ENCODE measurements at places on chromosomes 3 and 15.

- no peak for DNase-seq
Observed at GRCh38 chr3:83250613-83251012, 1489.2 kb upstream of the GBE1 start.

DNA sequence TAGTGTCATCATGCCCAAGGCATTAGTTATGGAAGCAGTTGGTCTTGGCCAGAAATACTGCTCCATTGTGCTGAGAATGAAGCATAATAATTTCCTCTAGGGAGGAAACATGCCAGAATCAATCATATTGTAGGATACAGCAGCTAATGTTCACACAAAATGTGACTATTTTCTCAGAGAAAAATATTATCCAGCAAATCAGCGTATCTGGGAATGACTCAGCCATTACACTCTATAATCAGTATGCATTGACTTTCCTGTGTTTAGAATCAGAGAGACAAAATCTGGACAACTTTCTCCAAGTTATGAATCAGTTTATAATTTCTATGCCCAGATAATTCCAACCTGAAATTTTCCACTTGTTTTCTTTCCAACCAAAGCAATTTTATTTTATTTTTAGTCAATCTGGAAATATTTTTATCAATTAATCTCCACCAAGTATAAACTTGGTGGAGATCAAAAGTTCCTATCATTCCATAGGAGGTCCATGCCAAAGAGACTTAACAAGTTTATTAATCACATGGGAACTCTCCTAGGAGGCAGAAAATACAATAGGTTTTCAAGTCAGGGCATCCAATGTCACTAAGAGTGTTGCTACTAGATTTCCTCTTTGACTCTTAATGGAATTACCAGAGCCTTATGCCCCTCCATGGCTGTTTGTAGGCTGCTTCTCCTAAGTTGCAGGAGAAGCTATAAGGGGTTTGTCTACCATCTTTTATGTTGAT, 36.4 kb downstream of the SUCNR1 start:
- no peak for DNase-seq

- no peak for DNase-seq
Observed at GRCh38 chr3:58180099-58180880, 30.5 kb downstream of the DNASE1L3 start.

DNA sequence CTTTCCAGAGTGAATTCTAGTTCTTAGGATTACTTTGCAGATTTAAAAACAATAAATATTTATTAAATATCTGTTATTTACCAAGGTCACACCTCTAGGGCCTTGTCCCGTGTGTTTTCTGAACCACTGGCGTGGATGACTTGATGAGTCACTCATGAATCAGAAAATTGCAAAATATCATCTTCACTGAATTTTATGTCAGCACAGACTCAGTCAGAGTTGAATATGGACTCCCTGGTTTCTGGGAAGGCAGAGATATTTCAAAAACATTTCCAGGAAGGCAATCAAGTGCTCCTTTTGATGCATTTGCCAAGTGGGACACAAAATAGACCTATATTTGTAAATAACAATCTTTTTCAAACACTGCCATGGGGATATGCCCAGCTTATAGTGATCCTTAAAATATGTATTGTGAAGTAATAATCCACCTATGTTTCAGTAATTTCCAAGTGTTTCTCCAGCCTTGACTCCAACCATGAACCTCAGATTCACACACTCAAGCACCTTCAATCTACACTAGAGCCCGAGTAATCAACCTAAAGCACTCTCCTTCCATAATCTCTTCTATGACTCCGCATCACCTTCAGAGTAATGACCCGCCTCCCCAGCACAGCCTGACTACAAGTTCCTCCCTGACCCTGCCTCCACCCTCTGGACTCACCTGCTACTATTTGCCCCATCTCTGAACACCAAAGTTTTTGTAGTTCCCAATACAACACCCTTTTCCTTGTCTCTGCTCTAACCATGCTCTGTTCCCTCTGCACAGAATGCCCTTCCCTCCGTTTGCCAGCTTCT, 24.3 kb downstream of the DPH3 start:
- DNase-seq, result no peak

GRCh38 chr15:67914537-67915460, 75.0 kb upstream of the RNU6-1 start:
- peak; percentile 34 for DNase-seq

DNA sequence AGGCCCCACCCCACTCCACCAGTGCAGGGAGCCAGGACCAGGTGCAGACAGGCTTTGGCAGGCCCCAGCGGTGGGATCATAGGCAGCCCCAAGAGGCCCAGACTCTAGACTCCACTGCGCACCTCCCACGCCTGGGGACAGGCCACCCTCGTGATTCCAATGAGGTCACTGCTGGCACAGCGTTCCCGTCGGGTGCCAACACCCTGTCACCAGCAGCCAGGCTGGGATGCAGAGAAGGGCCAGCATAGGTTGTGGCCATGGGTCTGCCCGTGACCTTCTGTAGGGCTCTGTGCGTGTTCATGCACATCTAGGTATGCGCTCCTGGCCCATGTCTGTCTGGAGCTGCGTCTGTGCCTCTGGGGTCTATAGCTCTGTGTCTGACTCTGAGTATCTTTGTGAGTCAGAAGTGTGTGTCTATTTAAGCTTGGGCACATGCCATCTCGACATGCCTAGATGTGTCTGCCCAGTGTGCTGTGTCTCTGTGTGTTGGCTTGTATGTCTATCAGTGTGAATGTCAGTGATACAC, 13.0 kb downstream of the VIPR1 start:
- no peak for DNase-seq

DNA sequence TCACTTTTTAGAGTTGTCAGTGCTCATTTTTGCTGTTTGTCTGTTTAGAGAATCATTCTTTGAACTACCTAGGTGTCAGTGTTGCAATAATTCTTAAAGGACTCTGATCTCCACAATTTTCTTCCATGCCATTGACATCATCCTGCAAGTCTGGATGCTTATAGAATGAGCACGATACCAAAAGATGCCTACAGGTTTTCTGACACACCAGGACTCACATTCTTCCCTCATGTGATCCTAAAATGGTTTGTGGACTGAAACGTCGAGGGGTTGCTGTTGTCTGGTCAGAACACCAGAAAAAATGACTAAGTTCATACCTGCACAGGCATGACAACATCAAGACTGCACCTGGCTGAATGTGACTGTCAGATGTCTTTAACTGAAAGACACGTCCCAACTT, 95.9 kb downstream of the SEMA5B start:
- no peak for DNase-seq

DNA sequence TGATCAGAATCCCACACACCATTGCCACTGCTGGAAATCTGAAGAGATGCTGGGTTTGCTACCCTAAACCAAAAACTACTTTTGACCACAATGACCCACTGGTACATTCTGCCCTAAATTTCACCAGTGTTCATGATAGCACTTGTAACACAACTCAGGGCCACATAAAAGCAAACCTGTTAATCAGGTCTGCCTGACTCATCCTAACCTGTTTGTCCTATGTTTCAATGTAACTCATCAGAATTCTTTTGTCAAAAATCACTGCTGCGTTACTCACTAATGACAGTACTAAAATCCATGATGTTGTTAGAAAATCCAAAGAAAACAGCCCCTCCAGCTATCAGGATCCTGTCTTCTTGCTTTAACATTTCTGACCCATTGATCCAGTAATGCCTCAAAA, 55.6 kb upstream of the XCR1 start:
- no peak for DNase-seq

DNA sequence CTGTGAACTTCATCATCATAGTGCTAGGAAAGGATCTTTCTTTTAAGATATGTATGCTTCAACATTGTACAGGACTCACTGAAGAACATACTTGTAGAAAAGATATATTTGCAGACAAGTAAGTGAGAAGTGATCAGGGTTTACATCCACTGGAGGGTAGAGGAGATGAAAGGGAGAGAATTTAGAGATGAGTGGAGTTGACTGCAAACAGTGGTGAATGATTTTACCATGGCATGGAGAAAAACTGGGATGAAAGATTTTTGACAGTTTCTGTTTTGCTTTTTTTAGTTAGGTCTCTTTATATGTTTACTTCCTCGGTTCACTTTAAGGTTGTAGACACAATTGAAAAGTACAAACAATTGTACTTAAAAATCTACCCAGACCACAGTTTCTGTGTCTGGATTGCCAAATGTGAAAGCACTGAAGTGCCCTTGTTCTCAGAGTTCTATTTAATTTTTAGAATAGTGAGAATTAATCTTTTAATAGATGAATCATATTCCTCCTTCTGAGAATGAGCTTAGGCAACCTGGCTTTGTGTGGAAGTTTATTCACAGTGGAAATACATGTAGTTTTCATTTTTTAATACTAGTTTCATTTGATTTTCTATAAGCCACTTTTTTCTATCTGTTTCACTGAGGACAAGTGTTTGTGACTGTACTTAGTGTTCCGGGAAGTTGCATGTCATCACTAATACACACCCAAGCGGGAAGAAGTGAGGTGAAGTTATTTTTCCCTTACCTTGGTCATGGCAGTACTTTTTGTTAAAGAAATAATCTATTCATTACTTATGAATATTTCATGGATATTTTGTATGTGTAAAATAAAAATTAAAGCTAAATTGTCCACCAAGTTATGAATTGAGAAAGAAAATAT, 1.8 kb upstream of the GPR171 start:
- DNase-seq, result no peak

DNA sequence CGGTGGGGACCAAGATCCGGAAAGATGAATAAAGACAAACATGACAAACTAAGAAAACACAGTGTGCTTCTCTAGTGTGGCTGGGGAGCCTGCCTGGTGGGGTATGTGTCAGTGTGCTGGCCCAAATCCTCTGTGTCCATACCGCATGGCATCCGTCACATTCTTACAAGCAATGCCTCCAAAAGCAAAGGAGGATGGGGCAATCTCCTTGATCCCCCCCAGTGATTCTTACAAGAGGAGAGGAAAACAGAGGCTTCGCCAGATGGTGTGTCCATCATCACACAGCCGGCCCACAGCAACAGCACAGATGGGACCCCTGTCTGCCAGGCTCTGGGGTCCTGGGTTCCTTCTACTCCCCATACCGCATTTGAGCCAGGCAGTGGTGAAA, 558 bp upstream of the IL17RC start:
- no peak for DNase-seq

- no peak for DNase-seq
Observed at GRCh38 chr15:68040144-68040543, 14.0 kb upstream of the PIAS1 start.

DNA sequence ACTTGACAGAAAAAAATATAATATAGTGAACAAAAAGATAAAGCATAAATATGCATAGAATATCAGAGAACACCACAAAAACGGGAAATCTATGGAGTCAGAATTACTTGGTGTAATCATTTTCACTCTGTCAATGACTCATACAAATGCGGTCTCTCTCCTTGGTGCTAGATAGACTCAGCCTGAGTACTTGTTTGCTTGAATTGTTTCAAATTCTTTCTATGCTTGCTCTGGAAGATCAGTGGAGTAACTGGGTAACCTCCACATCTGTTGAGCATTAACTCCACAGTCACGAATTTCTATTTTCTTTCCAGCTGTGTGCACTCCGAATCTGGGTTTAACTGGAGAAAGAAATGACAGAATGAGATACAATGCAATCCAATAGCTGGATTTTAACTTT, 760.4 kb downstream of the ZPLD1 start:
- DNase-seq, result no peak

DNA sequence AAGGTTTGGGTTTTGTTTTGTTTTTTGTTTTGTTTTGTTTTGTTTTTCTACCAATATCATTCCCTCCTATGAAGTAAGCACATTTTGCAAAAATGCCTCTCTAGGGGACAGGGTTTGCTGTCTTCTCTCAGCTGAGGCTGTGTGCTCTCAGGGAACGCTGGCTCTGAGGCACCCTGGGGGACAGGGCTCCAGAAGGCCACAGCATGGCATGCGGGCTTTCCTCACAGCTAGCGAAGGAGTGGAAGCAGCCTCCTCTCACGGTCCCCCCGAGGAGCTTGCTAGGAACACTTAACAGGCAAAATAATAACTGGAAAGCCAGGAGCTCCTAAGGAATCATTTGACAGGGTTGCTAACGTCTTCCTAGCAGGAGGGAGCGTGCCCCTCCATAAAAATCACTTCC, 227.7 kb upstream of the ST8SIA2 start:
- no peak for DNase-seq

GRCh38 chr15:64747578-64747977, 27.8 kb downstream of the RBPMS2 start:
- no peak for DNase-seq

DNA sequence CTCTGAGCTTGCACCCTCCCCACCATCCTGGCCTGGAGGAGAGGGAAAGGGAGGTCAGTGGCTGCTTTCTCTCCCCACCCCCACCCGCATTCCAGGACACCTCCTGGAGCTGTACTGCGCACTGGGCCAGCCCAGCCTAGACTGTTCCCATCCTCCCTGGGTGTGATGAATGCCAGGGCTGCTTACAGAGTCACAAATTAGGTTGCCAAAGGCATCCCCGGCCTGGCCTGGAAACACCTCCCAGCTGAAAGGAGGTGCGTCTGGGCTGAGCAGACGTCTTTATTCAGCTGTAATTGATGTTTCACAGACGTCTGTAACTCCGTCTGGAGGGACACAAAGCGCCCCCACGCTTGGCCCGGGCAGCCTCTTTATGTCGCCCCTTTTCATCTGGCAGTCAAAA, 47.6 kb downstream of the RHCG start:
- DNase-seq, result no peak

DNA sequence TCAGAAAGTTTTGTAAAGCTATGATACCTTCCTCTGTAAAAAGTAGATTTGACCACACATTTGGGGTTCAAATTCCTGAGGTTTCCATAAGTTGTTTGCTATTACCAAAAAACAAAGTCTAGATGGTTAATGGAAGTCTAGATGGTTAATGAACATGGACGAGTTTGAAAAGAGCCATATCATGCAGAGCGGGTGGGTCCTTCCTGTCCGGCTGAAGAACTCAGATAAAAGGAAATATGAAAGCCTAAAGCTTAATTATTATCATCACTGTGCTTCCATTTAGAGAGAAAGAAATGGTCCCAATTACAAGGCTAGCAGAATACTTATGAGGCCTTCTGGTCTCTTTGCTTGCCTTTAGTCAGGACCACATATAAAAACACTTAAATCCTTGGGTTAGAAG, 132.1 kb upstream of the SATB1 start:
- no peak for DNase-seq

DNA sequence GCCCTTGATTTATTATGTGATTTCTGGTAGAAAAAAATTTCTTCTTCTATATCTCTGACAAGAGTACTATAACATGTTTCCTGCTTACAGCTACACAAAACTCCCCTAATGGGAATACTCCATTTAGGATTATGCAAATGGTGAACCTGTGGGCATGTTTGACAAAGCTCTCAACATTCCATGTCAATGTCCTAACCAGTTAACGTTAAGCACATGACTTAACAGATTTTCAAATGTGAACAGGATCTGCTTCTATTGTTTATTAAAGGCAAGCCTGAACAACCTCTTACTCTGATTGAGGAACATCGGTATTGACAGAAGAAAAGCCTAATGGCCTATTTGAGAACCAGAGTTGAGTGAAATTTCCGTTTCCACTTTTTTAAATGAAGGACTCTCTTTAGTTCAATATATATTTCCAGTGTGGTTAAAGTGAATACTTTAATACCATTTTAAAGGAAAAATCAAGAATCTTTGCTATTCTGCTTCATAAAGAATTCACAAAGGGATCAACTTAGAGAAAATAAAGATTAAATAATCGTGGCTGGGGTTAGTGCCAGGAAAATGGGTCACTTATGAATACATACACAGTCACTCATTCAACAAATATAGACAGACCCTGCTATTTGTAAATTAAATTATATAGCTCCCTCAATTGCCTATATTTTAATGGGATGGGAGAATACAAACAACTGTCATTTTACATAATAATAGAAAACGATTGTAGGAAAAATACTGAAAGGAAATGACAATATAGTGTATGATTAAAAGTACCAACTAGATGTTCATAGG, 300.3 kb upstream of the CBLB start:
- peak; percentile 1 for DNase-seq

GRCh38 chr15:93452537-93453211, 363.7 kb upstream of the RGMA start:
- DNase-seq, result no peak

All from NCI-H510A (cell line).